ENCODE measurements at places on chromosomes 5 and 9.
A peak's percentile ranks its signal among the peaks of the same experiment; 100 is the strongest.

DNA sequence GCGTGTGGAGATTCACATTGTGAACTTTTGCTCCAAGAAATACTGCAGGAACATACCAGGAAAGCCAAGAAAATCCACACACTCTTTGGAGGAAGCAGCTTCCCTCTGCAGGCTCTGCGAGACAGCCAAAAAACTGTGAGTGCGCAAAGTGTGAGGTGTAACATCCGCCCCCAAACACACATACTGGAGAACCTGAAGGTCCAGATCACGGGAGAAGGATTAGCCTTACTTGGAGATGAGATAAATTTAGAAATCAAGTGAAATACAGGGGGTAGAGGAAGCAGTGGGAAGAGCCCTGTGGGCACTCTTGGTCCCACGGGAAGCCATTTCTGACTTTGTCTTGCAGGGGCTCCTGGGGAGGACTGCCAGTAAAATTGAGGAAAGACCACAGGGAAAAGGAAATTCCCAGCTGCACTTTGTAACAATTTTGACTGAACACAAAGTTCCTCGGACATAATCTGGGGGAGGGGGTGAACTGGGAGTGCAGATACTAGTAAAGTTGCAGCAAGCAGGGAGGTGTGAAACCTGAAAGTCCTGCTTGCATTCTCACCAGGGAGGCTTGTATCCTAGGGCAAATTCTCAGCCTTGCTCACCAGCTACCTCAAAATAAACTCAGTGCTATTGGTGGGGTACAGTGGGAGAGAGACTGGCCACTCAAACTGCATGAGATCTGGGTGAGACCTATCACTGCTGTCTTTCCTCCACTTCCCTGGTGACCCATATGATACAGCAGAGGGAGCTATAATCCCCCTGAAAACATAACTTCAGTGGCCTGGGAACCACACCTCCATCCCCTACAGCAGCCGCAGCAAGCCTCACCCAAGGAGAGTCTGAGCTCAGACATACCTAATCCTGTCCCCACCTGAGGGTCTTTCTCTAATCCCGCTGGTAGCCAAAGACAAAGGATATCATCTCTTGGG lies 109.1 kb downstream of the ALDH1A1 start:
- no peak for DNase-seq

- no peak for DNase-seq
These were observed 90.0 kb upstream of the ZNF618 start for GRCh38 chr9:113786071-113786470.

DNA sequence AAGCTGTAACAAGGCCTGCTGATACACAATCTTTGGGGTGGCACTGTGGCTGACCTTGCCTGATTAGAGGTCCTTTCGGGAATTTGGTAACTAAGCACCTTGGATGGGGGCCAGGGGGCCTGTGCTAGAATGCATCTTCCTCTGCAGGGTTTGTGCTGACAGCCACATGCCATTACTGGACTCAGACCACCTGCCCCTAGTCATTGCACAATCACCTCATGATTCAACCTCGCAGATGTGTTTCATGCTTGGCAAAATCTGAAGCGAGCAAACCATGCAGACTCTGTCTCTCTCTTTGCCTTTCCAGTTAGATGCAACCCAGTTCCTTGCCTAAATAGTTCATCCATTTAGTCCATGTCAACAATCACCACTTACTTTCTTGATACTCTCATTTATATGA lies 96.5 kb upstream of the ERCC6L2 start:
- no peak for DNase-seq

DNA sequence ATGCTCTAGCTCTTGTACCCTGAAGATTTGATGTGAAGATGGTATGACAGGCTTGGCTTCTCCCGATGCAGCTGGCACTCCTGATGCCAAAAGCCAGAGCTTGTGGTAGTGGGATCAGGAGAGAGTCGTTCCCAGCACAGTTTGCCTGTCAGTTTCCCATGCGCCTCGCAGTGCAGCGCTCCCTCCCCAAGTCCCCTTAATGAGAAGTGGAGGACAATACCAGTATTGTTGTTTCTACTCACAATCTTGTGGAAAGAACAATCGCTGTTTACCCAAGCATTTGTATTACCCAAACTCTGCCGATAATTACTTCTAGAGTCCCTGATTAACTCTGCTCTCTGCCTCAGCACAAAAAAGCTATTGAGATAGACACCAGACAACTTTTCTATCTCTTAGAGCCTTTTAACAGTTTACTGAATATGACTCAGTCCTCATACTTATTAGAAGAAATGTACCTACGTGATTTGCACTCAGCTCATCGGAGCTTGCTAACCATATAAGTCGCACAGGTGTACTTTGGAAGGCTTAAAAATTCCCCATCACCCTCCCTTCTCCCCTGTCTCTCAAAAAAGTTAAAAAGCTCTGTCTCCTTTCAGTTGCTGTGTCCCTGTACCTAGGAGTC lies 283.2 kb upstream of the TMEM161B start:
- no peak for DNase-seq

- no peak for DNase-seq
These were observed 70.1 kb downstream of the ZFAND5 start for GRCh38 chr9:72294936-72295335.

- no peak for DNase-seq
These were observed 45.0 kb upstream of the TNC start for GRCh38 chr9:115162946-115163345.

- DNase-seq, result no peak
These were observed 2.6 kb downstream of the SLC6A7 start for GRCh38 chr5:150192462-150192861.

- peak; percentile 23 for DNase-seq
These were observed 599 bp downstream of the RAD1 start for GRCh38 chr5:34914671-34915138.

- no peak for DNase-seq
These were observed 6.0 kb upstream of the ZDHHC12 start for GRCh38 chr9:128729766-128730517.

- DNase-seq, result no peak
These were observed 86.7 kb downstream of the AUH start for GRCh38 chr9:91274949-91275492.

DNA sequence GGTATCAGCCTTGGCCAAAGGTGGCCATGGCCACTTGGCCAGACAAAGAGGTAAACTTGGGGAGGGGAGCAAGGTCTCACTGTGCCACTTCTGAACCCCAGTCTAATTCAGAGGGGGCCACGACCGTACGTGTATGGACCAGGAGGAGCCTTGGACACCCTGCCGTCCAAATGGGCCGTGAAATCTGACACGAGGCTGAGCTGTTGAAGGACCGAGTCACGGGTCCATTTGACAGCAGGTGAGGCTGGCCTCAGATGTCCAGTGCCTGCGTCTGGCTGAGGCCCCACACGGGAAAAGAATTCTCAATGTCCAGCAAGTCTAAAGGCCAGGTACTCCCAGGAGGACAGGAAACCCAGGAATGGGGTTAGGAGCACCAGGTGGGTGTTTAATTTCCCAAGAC lies 17.7 kb downstream of the CMBL start:
- DNase-seq, result no peak

GRCh38 chr9:88071331-88071730 lies 66.9 kb downstream of the SPATA31C2 start:
- DNase-seq, result no peak

GRCh38 chr9:128887914-128888350 lies 6.0 kb downstream of the LRRC8A start:
- DNase-seq, result no peak

GRCh38 chr5:176768174-176768970 lies 42.0 kb upstream of the UNC5A start:
- DNase-seq, result no peak

GRCh38 chr5:65073250-65073661 lies 304.5 kb downstream of the CWC27 start:
- DNase-seq, result no peak

DNA sequence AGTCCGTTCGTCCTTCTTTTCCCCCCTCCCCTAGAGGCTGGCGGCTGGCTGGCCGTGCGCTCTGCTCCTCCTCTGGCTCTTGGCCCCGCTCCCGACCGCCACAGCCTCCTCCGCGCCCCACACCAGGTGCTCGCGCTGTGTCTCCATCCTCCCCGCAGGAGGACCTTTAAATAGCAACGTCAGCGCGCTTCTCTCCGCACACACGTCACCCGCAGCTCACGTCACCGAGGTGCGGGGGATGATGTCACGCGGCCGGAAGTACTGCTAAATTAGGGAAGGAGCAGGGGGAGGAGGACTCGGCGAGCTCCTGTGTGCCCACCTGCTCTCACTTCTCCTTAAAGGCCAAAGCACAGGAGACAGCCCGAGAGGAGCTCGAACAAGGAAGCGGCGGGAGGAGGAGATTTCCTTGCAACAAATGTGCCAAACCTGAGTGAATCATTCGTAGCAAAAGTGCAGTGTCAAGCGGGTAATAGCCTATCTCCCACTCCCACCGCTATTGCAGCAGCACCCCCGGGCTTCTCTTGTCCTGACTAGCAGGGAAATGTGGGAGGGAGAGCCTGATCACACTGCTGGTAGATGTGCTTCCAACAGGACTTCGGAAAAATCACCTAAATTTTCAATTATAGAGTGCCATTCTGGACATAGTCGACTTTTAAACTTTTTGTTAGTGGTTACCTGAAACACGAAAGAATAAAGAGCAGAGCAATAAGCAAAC lies 614 bp upstream of the HOMER1 start:
- DNase-seq, result peak; percentile 87

DNA sequence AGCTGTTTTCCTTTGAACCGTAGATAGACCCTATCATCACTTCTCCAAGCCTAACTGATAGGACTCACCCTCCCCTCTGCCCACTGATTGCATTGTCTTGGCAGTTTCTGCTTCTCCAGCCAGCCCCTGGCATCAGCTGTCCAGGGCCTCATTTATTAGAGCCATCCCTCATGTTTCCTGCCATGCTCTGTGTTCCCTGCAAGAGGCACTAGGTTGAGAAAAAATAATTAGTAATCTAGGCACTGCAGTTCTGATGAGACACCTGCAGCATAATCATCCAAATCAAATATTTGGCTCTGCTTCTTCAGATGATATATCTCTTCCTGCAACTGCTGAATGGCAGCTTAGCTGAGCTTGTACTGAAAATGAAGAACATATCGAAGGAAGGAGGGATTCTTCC lies 303.0 kb upstream of the TLE4 start:
- no peak for DNase-seq

DNA sequence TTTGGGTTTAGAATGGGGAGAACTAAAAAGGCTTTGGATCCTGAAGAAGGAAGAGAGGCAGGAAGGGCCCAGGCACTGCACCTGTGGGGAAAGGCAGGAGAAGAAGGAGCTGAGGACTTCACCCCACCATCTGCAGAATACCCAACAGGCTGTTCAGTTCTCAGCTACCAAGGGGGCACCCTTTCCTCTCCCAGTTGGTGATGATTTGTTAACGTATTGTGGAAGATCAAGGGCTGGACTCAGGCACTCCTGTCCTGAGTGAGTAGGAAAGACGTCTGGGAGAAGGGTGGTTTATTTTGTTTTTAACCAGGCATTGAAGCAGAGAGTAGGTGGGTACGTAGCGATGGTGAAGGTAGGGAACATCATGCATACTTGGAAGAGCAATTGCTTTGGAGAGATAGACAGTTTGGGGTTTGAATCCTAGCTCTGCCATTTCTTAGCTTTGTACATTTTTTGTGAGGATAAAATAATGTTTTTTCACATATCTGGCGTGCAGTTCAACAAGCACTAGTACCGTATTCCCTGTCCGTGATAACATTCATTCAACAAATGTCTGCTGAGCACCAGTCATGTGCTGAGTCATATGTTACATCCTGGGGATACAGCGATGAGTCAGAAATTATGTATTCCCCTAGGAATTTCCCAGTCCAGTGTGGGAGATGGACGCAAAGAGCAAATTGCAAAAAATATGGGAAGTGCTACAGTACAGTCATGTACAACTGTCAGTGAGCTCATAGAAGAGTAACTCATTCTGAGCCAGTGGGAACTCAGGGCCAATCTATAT lies 2.1 kb downstream of the MSANTD3 start:
- DNase-seq, result no peak

- DNase-seq, result no peak
These were observed 55.8 kb downstream of the GNAQ start for GRCh38 chr9:77975806-77976205.

DNA sequence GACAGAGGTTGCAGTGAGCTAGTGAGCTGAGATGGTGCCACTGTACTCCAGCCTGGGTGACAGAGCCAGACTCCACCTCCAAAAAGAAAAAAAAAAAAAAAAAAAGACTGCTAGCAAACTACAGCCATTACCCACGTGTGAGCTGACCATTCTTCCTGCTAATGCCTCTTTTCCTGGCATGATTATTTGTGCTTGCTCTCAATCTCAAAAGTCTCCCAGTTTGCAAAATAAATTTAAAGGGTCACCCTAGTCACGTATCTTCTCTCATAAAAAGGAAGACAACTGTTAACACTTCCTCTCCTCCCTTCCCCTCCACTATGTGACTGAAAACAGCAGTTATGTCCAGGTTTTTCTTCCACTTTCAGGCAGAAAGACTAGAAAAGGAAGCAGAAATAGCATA lies 37.2 kb downstream of the TRIM36 start:
- DNase-seq, result no peak

GRCh38 chr5:114949756-114950155 lies 220.0 kb downstream of the TRIM36 start:
- no peak for DNase-seq

DNA sequence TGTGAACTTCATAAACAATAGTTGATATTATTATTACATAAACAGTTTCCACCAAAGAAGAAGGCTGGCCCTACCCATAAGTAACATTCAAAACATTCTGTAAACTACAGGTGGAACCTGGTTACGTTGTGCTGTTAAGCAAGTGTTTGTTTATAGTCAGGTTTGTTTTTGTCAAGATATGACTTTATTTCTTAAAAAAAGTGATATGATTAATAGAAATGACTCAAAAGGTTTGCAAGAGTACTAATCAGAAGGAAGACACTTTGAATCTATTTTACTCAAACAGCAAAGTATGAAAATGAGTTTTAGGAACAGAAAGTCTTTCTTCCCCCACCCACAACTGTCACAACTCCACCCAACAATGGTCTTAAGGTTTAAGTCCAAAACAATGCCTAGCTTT lies 220.8 kb downstream of the PLK2 start:
- no peak for DNase-seq

GRCh38 chr9:35070823-35071813 lies 1.3 kb downstream of the VCP start:
- no peak for DNase-seq

GRCh38 chr9:72978744-72979143 lies 25.9 kb upstream of the ALDH1A1 start:
- no peak for DNase-seq

DNA sequence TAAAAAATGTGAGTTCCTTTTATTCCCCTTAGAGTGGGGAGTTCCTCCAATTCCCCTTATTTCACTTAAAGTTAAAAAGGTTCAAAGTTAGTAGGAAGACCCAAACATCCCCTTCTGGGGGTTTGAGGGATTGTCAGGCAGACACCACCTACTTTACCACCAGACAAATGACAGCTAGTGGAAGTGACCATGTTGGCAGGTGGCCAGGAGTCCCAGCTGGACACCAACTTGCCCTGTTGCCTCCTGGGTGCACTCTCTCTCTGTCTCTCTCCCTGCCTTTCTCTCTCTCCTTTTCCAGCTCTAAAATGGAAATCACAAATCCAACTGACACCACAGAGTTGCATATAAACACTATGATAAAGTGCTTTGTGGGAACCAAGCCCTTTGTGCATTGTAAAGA lies 307.7 kb upstream of the TLE4 start:
- DNase-seq, result no peak

- DNase-seq, result no peak
These were observed 97.8 kb upstream of the RUFY1 start for GRCh38 chr5:179452356-179453230.
